ENCODE measurements at places on chromosomes 2 and 18.

GRCh38 chr2:165793161-165793778 lies 777 bp downstream of the GALNT3 start:
- peak; percentile 10 for DNase-seq

GRCh38 chr2:17538022-17538843 lies 2.3 kb upstream of the VSNL1 start:
- DNase-seq: no peak

GRCh38 chr18:71168557-71169145 lies 879.8 kb downstream of the SOCS6 start:
- no peak for DNase-seq

- DNase-seq: no peak
Measured at GRCh38 chr2:73457982-73458381, 72.3 kb downstream of the ALMS1 start.

DNA sequence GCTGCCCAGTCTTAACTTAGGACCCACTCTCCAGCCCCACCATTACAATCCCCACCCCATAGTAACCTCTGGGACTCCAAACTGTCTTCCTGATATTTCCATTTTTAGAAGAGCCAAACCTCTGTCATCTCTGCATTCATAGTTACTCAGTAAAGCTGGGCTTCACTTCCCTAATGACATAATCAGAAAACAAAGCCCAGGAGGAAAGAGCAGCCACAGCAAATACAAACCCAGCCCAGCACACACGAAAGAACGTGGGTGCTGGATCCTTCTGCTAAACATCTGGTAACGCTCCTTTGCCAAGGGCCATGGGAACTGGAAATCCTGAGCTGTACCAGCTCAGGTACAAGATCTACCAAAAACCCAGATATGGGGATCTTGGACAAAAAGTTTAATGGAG lies 36.8 kb upstream of the RIOK3 start:
- no peak for DNase-seq

GRCh38 chr2:201901786-201902185 lies 95.4 kb downstream of the CDK15 start:
- DNase-seq: peak; percentile 17

DNA sequence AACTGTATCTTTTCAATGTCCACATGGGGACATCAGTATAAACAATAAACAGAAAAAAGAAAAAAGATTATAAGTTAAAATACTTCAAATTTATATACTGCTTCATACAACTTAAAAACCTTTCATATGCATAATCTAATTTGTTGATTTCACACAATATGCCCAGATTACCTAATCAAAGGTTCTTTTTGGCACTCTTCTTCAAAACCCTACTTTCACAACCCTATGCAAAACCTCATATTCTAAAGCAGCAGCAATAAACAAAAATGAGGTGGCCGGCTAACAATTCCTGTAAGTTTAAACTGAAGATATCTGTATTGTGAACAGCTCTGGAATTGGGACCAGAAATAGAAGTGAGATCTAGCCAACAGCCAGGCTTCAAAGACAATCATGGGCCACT lies 28.6 kb downstream of the STK17B start:
- DNase-seq: no peak

- DNase-seq: no peak
Measured at GRCh38 chr2:215461836-215462532, 26.1 kb upstream of the FN1 start.

- no peak for DNase-seq
Measured at GRCh38 chr2:158038901-158039300, 62.8 kb upstream of the UPP2 start.
